Central memory CD8-positive, alpha-beta T cell (primary cell): ENCODE measurements at places on chromosomes 1 and 21.

GRCh38 chr1:59693406-59693805 is 121.3 kb upstream of the HOOK1 start:
- H3K27me3 ChIP-seq: no peaks in the 10 kb centered on the region
- peaks cover 15% of the 10 kb centered on the region for H3K4me1 ChIP-seq
- DNase-seq: no peak
- no peak overlapping the region for H3K4me3 ChIP-seq
- H3K27ac ChIP-seq: no peak overlapping the region

- DNase-seq: no peak
- H3K27ac ChIP-seq: no peak overlapping the region
- H3K4me1 ChIP-seq: peaks cover 18% of the 10 kb centered on the region
- peaks cover 24% of the 10 kb centered on the region for H3K36me3 ChIP-seq
- no peaks in the 10 kb centered on the region for H3K27me3 ChIP-seq
- no peak overlapping the region for H3K4me3 ChIP-seq
These were observed 7.9 kb downstream of the PGBD2 start for GRCh38 chr1:248913933-248914332.

DNA sequence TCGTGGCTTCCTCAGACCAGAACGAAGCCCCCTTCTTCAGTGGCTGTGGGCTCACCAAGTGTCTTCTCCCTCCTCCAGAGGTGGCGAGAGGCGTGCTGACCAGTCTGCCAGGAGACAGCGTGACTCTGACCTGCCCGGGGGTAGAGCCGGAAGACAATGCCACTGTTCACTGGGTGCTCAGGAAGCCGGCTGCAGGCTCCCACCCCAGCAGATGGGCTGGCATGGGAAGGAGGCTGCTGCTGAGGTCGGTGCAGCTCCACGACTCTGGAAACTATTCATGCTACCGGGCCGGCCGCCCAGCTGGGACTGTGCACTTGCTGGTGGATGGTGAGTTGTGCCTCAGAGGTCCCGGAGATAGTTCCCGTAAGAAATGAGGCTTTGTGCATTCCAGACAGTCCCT is 24.0 kb downstream of the IL6R start:
- no peak overlapping the region for H3K27ac ChIP-seq
- no peaks in the 10 kb centered on the region for H3K27me3 ChIP-seq
- no peak overlapping the region for H3K4me3 ChIP-seq
- DNase-seq: no peak
- peaks cover 19% of the 10 kb centered on the region for H3K4me1 ChIP-seq

GRCh38 chr1:24566236-24566867 is 10.5 kb downstream of the NCMAP start:
- H3K4me1 ChIP-seq: no peaks in the 10 kb centered on the region
- no peaks in the 10 kb centered on the region for H3K36me3 ChIP-seq
- no peak overlapping the region for H3K4me3 ChIP-seq
- no peaks in the 10 kb centered on the region for H3K27me3 ChIP-seq
- no peak for DNase-seq

GRCh38 chr1:30652152-30652841 is 71.1 kb downstream of the MATN1 start:
- peaks cover 29% of the 10 kb centered on the region for H3K27me3 ChIP-seq
- H3K36me3 ChIP-seq: no peaks in the 10 kb centered on the region
- peaks cover 14% of the 10 kb centered on the region for H3K4me1 ChIP-seq

DNA sequence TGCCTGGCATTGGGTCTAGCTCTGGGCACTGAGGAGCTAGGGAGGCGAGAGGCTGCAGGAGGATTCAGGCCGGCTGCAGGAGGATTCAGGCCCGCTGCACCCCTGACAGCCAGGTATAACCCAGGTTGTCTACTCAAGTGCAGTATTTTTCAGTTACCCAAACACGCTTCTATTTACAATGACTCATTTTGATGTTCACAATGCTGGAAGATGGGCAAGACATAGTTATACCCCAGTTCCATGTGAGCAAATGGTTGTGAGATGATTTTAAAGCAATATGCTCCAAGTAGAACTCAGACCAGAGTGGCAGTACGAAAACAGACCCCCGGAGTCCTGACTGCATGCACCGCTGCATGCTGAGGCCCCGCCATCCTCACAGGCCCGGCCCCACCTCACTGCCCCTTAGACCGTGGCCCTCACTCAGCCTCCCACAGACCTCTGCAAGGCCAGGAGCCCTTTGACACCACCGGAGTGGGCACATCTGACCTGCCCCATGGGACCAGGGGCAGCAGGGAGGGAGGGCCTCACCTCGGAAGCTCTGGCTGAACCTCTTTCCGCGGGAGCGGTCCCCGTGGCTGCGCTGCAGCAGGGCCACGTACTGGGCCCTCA is 553 bp downstream of the LEFTY1 start:
- peaks cover 2% of the 10 kb centered on the region for H3K36me3 ChIP-seq
- H3K4me3 ChIP-seq: no peak overlapping the region
- H3K27me3 ChIP-seq: no peaks in the 10 kb centered on the region
- DNase-seq: no peak
- no peak overlapping the region for H3K27ac ChIP-seq

GRCh38 chr1:207944571-207944970 is 33.6 kb upstream of the CD34 start:
- H3K4me3 ChIP-seq: no peak overlapping the region
- H3K36me3 ChIP-seq: no peaks in the 10 kb centered on the region
- no peaks in the 10 kb centered on the region for H3K4me1 ChIP-seq
- peaks cover 30% of the 10 kb centered on the region for H3K27me3 ChIP-seq

DNA sequence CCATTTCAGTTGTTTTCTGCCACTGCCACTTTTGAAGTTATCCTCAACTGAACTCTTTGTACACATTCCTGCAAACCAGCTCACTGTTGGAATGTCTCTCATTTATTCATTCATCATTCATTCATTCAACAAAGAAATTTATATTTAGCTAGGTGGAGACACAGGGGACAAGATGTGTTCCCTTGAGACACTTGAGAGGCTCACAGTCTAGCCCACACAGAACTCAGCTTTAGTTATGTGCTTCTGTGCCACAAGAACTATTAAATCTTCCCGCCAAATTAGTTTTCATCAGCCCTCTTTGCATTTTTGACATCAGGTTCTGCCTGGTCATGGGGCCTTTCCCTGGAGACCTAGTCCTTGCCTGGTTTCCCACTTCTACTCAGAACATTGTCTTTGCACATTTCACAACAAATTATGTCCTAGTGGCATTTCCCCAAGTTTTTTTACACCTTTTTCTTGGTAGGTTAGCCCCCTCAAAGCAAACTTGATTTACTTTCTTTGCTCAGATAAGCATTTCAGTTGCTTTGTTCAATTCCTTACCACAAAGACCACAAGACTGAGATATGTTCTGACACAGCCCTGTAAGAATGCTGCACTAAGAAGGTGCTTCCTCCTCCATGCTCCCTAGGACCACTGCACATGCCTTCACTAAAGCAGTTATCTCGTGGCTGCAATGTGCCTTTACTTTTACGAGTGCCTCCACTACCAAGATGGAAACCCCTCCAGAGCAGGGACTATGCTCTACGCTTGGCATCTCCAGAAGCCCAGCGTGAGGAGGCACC is 31.0 kb downstream of the ILDR2 start:
- H3K36me3 ChIP-seq: no peaks in the 10 kb centered on the region
- no peak for DNase-seq
- H3K4me1 ChIP-seq: peaks cover 8% of the 10 kb centered on the region
- H3K27ac ChIP-seq: no peak overlapping the region
- H3K27me3 ChIP-seq: peaks cover 47% of the 10 kb centered on the region

DNA sequence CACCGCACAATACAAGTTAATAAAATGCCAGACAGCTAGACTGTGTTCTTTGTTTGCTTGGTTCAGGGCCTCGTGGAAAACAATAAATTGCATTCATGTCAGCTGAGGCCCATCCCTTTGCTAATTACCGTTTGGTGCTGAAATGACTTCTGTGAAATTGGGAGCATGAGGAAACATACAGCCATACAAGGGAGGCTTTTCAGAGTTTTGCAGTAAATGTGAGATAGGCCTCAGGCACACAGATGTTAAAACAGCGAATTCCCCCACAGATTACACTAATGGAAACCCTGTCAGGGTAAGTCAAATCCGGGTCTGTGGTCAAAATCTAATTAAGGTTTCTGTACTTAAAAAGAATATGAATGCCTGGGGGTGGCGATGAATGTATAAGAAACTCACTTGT is 173.5 kb upstream of the LMO4 start:
- H3K27me3 ChIP-seq: peaks cover 30% of the 10 kb centered on the region
- H3K27ac ChIP-seq: no peak overlapping the region
- DNase-seq: no peak
- H3K4me1 ChIP-seq: peaks cover 8% of the 10 kb centered on the region

DNA sequence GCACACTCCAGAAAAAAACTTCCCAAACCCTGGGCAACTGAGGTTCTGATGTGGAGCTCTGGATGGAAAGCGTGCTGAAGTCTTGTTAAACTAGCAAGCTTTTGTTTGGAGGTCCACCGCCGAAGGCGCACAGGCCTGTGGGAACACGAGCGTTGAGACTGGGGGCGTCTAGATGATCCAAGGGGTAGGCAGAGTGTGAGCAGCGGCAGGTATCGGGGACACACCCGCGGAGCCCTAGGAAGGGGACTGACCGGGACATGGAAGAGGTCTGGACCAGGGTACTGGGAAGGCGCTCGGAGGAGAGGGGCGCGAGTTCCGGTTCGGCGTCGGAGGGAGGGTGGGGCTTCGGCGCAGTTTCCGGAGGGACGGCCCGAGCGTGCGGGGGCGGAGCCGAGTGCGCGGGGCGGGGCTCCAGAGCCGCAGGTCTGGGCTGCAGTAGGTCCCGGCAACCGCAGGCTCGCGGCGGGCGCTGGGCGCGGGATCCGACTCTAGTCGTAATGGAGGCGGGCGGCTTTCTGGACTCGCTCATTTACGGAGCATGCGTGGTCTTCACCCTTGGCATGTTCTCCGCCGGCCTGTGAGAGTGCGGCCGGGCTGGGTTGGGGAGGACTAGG is at the start of gene SLC50A1:
SLC50A1 (plus strand) TSS at position 438 of the 614 bp plus-strand sequence; CDS start at position 498, 60 bp downstream.
- peaks cover 9% of the 10 kb centered on the region for H3K36me3 ChIP-seq
- peak within 1 kb of the TSS; percentile 99 for H3K4me3 ChIP-seq
- peaks cover 41% of the 10 kb centered on the region for H3K4me1 ChIP-seq
- peaks cover 8% of the 10 kb centered on the region for H3K27me3 ChIP-seq
- DNase-seq: peak; percentile 90

- peaks cover 63% of the 10 kb centered on the region for H3K4me1 ChIP-seq
- no peak overlapping the region for H3K27ac ChIP-seq
- H3K27me3 ChIP-seq: no peaks in the 10 kb centered on the region
- no peak for DNase-seq
- H3K4me3 ChIP-seq: no peak overlapping the region
These were observed 98.1 kb downstream of the RUNX1 start for GRCh38 chr21:34950980-34951379.

GRCh38 chr1:83769072-83769471 is 229.9 kb downstream of the TTLL7 start:
- no peaks in the 10 kb centered on the region for H3K27me3 ChIP-seq
- no peaks in the 10 kb centered on the region for H3K36me3 ChIP-seq
- no peak overlapping the region for H3K27ac ChIP-seq

- peaks cover 50% of the 10 kb centered on the region for H3K36me3 ChIP-seq
- DNase-seq: peak; percentile 30
- peak overlapping the region; percentile 89 for H3K4me3 ChIP-seq
- H3K27ac ChIP-seq: peak overlapping the region; percentile 99
- peaks cover 8% of the 10 kb centered on the region for H3K27me3 ChIP-seq
- peaks cover 36% of the 10 kb centered on the region for H3K4me1 ChIP-seq
These were observed 1.7 kb upstream of the JUN start for GRCh38 chr1:58785442-58786058.

DNA sequence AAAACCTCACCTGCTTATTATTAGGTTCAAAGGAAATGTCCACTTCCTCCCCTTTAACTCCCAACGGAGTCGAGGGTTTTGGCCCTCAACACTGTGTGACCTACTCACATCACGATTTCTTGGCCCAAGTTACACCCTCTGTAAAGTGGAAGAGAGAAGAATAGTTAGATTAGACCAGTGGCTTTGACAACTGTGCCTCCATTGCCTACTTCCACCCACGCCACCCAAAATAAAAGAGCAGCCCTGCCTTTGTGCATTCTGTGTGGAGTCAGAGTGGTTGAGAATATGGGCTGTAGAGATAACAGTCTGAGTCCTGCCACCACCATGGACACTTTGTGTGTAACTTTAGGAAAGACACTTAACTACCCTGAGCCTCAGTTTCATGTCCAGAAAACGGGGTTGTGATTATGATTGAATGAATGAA is 4.1 kb upstream of the HDGF start:
- no peaks in the 10 kb centered on the region for H3K27me3 ChIP-seq
- no peak overlapping the region for H3K27ac ChIP-seq
- H3K4me1 ChIP-seq: peaks cover 16% of the 10 kb centered on the region
- H3K4me3 ChIP-seq: no peak overlapping the region

GRCh38 chr1:198125995-198126735 is 30.6 kb upstream of the NEK7 start:
- no peaks in the 10 kb centered on the region for H3K4me1 ChIP-seq
- H3K27me3 ChIP-seq: no peaks in the 10 kb centered on the region
- no peak for DNase-seq
- H3K27ac ChIP-seq: no peak overlapping the region
- no peak overlapping the region for H3K4me3 ChIP-seq

DNA sequence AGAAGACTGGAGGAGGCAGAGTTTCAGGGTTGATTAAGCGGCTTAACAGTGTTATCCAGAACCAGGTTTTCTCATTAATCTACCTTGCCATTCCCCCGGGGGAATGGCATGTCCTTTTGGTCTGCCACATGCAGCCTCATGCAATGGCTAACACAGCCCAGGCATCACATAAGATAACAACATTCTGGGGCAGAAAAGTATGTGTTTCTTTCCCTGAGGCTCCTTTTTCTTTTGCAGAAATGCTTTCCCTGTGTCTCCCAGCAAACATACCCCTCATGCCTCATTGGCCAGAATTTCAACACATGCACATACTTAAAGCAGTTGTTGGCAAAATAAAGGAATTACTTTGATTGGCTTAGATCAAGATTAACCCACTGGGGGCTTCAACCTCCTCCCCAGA is 98.6 kb downstream of the OMA1 start:
- no peaks in the 10 kb centered on the region for H3K4me1 ChIP-seq
- H3K27ac ChIP-seq: no peak overlapping the region
- DNase-seq: no peak
- H3K27me3 ChIP-seq: no peaks in the 10 kb centered on the region
- no peak overlapping the region for H3K4me3 ChIP-seq
- H3K36me3 ChIP-seq: no peaks in the 10 kb centered on the region

GRCh38 chr1:7954683-7955082 is 6.8 kb upstream of the PARK7 start:
- H3K36me3 ChIP-seq: no peaks in the 10 kb centered on the region
- peaks cover 43% of the 10 kb centered on the region for H3K4me1 ChIP-seq
- no peak for DNase-seq
- no peaks in the 10 kb centered on the region for H3K27me3 ChIP-seq
- peak overlapping the region; percentile 94 for H3K27ac ChIP-seq

DNA sequence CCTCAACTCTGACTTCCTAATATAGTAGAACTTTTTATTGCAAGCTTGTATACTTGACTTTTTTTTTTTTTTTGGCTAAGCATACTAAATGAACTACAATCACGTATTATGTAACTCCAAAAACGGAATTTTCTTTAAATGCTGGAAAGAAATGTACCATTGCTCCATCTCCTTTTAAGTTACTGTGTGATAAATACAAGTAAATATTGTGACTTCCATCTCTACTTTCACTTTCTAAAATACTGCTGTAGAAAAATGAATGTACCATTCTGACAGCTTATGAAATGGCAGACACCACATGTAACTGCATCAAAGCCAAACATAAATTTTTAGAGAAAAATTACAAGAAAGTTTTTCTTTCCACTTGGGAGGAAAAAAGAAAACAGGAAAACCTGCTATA is 54.7 kb downstream of the ASH1L start:
- no peak for DNase-seq
- H3K4me1 ChIP-seq: peaks cover 14% of the 10 kb centered on the region
- H3K27me3 ChIP-seq: no peaks in the 10 kb centered on the region
- no peak overlapping the region for H3K4me3 ChIP-seq
- peak overlapping the region; percentile 35 for H3K27ac ChIP-seq
